Tibial nerve (tissue), 4 donors: ENCODE measurements at places on chromosomes 12 and 14. TPM values are rescaled to one million over a fixed set of nuclear protein-coding genes. Genes with fewer than 3 reads are reported as not detected.

Gene NRL
- total RNA-seq: 6.3 TPM

- no peak for DNase-seq
These were observed 54.5 kb downstream of the VCPKMT start for GRCh38 chr14:50061664-50062437.

- DNase-seq: no peak
These were observed 225.0 kb upstream of the GRIP1 start for GRCh38 chr12:66903782-66904396.

DNA sequence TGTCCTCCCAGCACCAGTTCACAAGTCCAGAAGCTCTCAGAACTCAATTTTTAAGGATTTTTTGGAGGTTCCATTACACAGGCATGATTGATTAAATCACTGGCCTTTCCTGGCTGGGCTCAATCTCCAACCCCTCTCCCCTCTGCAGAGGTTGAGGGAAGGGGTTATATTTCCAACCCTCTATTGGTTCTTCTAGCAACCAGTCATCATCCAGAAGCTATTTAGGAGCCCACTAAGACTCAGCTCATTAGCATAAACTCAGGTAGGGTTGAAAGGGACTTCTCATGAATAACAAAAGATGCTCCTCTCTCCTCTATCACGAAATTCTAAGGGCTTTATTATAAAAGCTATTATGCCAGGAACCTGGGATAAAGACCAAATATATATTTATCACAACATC is 41.5 kb downstream of the SPPL3 start:
- no peak for DNase-seq
